ENCODE measurements at places on chromosomes 2 and 18.

DNA sequence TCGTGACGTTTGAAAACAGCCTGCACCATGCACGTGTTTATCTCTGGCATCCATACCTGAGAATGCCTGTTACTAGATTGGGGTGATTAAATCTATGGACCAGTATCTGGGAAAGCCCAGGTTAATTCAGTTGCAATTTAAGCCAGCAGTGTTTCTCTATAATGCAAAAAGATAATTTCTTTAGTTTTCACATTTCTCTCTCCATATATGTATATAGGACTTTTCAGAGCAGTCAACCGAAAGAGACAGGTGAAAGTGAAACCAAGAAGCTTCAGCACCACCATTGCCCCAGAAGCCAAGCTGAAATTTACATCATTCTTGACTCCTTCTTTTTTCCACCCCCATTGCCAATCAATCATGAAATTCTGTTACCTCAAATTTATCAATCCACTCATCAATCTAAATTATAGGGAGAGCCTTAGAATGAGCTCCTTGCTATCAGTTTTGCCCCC lies 2.7 kb upstream of the LRP2 start:
- peak; percentile 18 for DNase-seq

- no peak for DNase-seq
Observed at GRCh38 chr2:16718576-16719484, 53.2 kb upstream of the CYRIA start.

DNA sequence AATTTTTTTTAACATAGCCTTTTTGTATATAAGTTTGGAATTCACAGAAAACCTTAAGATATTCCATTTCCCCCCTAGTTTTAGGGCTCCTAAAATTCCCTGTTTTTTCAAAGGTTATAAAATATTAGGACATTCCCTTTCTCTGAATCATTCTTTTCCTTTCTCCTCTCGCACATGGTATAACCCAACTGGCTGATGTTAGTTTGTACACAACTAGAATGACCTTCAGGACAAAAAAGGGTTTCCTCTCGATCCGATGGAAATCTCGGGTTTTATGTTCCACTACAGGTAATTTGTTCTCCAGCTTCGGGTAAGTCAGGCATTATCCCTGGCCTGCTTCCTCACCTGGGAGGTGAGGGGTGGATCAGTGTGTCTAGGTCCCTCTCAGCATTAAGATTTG lies 215.1 kb downstream of the LDLRAD4 start:
- DNase-seq, result no peak

GRCh38 chr2:181253438-181253837 lies 203.7 kb upstream of the ITGA4 start:
- DNase-seq, result no peak

DNA sequence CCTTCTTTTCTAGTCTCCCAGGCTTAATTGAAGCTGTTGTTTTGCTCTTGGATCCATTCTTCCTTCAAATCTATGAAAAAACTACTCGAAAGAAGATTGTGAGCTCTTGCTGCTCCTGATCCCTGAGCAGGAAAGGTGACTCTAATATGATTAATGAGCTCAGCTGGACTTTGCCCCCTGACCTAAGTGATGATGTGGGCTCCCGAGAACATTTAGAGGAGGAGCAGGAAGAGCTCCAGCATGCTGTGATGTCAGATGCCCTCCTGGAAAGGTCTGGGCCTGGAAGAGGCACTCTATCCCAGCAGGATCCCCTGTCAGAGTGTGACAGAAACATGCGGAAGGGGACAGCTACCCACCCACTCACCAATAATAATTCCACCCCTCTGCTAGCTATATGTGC lies 117.9 kb upstream of the PELI1 start:
- DNase-seq, result no peak

GRCh38 chr2:126681505-126681904 lies 25.5 kb downstream of the GYPC start:
- no peak for DNase-seq

GRCh38 chr2:154963511-154963910 lies 265.0 kb downstream of the KCNJ3 start:
- DNase-seq, result no peak

GRCh38 chr2:38702413-38702812 lies 36.5 kb downstream of the GALM start:
- DNase-seq, result no peak

- DNase-seq, result no peak
Observed at GRCh38 chr2:17827316-17827715, 11.1 kb downstream of the MSGN1 start.

DNA sequence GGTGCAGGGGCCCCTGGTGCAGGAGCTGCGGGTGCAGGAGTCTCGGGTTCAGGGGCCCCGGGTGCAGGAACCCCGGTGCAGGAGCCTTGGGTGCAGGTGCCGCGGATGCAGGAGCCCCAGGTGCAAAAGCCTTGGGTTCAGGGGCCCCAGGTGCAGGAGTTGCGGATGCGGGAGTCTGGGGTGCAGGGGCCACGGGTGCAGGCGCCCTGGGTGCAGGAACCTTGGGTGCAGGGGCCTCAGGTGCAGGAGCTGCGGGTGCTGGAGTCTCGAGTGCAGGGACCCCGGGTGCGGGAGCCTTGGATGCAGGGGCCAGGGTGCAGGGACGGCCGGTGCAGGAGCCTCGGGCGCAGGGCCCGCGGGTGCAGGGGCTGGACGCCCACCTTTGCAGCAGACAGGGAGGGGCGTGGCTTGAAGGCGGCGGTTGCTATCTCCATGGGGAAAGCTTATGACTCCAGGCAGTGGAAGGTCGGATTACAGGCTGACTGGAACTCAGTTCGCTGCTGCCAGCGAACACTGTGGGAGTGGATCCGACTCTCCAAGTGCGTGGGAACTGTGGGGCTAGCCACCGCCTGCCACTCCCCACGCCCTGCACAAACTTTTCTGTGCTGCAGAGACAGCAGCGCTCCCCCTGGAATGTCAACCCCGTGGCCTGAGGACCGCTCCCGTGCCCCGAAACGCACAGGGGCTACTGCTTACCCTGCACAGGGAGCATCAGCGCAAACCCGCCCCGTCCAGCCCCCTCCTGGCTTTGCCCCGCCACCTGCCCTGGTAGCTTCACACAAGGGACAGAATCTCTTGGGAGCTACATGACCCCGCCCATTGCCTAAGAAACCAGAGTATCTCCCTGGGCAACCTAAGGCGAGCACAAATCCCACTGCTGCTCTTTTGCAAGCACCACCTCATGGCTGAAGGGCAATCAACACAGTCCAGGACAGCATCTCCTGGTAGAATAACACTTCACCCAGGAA lies 40.3 kb downstream of the COPS9 start:
- DNase-seq, result no peak

GRCh38 chr2:183868153-183868552 lies 730.2 kb upstream of the ZNF804A start:
- DNase-seq, result no peak

DNA sequence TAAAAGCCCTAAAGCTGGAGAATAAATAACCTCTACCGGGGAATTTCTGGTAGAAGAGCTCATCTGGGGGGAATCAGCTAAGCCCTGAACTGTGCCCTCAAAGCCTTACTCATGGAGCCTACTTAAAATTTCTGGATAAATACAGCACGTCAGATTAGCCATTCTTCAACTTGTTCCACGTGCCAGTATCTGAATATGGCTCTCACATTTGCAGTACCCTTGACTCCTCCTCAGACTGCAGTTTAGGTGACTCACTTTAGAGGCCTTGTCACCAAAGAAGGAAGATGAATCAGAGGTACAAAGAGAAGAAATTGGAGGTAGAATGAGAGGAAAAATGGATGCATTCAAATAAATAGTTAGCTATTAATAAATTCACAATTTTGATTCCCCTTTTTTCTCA lies 34.6 kb upstream of the POTEC start:
- DNase-seq, result no peak

GRCh38 chr2:157076526-157077161 lies 180.9 kb upstream of the GALNT5 start:
- DNase-seq, result no peak
